ENCODE measurements at places on chromosomes 13 and 19. TPM values are rescaled to one million over a fixed set of nuclear protein-coding genes. Genes with fewer than 3 reads are reported as not detected.

FARP1 gene
- total RNA-seq: 0.21 TPM

IZUMO2 gene
- total RNA-seq: not detected

GRCh38 chr19:14530005-14530348 lies 583 bp downstream of the TECR start:
- peak; percentile 41 for DNase-seq

DNA sequence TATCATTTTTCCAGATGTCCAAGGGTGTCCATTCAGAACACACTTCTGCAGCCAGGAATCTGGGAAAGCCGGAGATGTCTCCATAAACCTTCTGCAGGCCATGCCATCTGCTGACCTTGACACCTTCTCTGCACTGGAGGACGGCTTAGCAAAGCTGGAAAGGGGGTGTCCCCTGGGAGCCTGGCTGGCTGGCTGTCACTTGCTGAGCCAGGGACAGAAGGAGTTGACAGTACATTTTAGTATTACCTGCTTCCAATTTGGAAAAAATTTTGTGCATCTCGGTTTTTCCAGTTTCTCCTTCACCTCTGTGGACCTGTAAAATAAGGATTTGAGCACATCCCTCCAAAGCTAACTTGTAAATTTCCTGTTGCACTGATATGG lies 8.1 kb upstream of the CHST8 start:
- DNase-seq: no peak

- no peak for DNase-seq
These were observed 197.7 kb downstream of the SLITRK6 start for GRCh38 chr13:85601526-85601925.

DNA sequence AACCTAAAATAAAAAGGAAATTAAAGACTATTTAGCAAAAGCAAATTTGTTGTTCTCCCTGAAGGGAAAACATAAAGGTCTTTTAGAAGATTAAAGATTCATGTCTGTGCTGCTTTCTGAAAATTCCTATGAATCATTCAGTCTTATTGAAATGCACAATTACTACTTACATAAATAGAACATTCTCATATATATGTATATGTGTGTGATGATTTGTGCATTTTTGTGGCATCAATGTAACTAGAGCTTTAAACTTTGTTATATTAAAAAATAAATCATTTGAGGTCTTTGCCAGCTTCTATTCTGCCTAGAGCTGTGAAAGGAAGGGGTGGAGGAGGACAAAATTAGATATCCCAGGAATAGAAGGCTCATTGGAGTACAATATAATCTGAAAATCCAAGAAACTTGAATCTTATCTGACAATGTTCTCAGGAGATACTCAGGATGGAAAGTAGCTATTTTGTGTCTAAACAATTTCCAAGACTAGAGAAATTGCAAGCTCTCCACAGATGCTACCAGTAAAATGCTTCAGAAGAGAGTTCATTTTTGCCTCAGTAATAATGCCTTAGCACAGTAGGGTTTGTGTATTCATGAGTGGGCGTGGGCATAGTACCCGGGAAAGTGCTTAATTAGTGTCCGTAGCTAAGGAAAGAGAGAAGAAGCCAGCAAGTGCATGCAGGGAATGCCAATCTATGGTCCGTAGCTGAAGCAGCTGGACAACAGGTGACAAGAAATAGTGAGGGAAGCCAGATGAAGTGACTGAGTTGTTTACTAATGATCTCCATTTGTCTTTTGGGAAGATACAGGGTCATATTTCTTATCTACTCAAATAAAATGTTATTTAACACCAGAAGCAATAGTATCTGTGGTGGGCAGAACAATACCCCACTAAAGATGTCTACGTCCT lies 395.5 kb upstream of the NBEA start:
- DNase-seq: no peak

DNA sequence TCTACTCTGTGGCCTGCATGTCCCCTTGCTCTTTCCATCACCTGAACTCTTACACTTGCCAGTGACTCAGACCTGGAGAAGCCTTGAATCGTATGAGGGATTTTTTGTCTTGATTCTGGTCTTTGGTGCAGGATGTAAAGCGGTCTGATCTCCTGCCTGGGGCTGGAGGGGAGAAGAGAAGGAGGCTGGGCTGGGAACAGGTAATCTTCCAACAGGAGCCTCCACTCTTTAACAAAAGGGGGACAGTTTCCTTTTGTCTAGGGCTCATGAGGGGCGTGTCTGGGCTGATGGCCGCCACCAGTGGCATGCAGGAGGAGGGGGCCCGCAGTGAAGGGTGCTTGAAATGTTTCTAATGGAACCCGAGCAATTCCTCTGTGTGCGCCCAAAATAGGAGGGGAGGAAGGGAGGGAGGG lies 24.7 kb downstream of the NFIX start:
- no peak for DNase-seq

ETFB gene
- 115 TPM for total RNA-seq

DNA sequence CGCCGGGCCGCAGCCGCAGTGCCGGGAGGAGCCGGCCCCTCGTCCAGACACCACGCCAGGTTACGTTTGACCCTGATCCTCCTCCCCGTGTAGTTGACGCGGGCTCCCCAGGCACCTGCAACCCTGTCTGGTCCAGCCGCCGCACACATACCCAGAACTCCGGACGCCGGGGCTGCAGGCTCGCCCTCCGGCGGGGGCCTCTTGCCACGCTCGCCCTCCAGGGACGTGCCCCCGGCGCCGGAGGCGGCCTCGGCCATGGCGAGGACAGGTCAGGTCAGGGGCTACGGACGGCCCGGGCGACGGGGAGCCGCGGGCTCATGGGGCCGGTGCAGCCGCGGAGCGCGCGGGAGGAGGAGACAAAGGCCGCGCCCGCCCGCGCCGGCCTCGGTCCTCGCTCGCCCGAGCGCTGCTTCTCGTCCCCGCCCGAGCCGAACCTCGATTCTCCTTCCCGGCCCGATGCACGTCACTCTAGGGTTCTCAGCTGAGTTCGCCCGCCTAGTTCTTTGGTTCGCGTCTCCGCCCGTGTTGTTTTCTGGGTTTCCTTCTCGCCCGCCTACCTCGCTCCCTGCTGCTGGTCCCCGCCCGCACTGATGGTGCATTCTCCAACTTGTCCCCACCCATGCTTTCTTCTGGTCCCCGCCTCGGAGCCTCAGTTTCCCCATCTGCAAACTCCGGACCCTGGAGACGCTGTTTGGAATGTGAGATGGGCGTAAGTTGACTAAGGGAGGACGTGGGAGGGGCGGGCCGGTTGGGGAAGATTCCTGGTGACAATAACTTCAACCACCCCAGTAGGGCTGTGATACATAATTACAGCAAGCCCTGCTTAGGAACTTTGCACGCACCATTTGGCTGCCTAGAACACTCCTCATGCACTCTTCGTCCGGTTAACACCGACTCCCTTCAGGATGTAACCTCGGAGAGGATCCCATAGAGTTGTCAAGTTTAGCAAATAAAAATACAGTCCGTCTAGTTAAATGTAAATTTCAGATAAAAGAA lies at the start of gene ANO8:
Gene ANO8, minus strand, starts transcription at position 442 of the 996 bp plus-strand sequence. Its CDS starts 185 bp downstream, at position 257.
- DNase-seq: peak; percentile 96

DNA sequence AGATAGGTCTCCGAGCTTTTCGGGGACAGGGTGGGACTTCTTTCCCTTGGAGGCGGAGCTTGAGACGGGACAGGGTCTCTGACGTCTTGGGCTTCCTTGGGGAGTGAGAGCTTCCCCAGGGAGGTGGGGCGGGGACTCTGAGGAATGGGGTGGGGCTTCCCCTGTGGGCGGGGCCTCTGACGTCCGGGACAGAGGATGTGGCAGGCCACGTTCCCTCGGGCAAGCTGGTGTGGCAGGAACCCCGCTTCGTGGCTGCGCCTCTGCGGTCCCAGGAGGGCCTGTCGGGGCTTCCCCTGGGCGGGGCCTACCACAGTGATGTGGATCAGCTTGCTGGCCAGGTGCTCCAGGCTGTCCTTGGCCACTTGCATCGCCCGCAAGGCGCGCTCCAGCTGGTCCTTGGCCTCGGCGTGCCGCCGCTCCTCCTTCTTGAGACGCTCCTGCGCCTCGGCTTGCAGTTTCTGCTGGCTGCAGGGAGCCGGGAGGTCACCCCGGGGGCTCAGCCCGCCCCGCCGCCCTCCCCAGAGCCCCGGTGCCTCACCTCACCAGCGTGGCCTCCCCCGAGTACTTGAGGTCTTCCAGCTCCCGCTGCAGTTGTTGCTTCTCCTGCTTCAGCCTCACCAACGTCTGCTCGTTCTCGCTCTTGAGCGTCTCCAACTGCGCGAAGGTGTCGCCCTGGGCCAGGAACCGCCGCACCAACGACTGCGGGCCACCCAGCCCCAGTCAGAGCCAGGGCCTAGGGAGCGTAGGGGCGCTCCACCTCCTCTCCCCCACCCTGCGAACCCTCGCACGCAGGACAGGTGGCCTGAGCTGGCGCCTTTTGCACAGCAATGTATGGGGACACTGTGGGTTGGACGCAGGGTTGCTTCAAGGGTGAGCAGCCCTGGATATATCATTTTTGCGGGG lies 3.3 kb upstream of the RGL3 start:
- DNase-seq: peak; percentile 74

GRCh38 chr13:24178847-24179485 lies 18.4 kb downstream of the SPATA13 start:
- no peak for DNase-seq

FREM2 gene
- total RNA-seq: not detected

STAP2 gene
- total RNA-seq: 12.3 TPM

NEK3 gene
- total RNA-seq: 2.5 TPM

Data from activated naive CD8-positive, alpha-beta T cell treated with anti-CD3 and anti-CD28 coated beads for 36 hours (primary cell).